ENCODE measurements at places on chromosomes 2 and 18.

DNA sequence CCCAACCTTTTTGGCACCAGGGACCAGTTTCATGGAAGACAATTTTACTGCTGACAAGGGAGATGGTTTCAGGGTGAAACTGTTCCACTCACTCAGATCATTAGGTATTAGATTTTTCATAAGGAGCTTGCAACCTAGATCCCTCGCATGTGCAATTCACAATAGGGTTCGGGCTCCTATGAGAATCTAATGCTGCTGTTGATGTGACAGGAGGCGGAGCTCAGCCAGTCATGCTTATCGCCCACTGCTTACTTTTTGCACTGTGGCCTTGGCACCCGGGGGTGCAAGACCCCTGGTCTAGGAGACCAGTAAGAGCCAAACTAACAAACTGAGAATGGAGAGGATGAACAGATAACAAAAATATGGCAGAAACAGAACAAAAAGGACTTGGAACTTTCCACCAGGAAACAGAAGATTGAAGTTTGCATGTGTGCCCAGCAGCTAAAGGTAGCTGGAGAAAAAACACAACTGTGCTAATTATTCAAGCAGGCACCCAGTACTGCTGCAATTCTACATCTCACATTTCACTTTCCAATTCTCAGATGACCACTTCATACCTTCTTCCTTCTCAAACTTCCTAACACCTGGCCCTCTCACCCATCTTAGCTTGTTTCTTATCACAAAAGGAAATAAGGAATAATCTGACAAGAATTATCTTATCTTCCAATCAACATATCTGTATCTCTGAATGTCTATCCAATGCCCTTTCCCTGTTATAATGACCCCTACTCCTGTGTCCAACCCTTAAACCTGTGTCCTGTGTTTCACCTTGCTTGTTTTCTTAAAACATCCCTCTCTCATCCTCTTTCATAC, 24.8 kb downstream of the SP3 start:
- DNase-seq, result no peak

- no peak for DNase-seq
Observed at GRCh38 chr2:237042101-237042500, 43.6 kb upstream of the COPS8 start.

DNA sequence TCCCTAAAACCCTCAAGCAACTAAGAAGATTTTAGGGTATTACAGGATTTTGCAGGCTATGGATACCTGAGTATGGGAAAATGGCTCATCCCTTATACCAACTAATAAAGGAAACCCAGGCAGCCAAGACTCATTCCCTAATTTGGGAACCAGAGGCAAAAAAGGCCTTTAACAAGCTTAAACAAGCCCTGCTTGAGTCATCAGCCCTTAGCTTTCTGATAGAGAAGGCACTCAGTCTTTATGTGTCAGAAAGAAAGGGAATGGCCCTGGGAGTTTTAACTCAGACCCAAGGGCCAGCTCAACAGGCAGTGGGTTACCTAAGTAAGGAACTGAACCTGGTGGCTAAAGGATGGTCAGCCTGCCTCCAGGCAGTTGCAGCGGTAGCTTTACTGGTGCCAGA, 96.9 kb upstream of the RMP24 start:
- DNase-seq, result no peak

GRCh38 chr2:33287507-33288005, 188.9 kb upstream of the RASGRP3 start:
- no peak for DNase-seq

DNA sequence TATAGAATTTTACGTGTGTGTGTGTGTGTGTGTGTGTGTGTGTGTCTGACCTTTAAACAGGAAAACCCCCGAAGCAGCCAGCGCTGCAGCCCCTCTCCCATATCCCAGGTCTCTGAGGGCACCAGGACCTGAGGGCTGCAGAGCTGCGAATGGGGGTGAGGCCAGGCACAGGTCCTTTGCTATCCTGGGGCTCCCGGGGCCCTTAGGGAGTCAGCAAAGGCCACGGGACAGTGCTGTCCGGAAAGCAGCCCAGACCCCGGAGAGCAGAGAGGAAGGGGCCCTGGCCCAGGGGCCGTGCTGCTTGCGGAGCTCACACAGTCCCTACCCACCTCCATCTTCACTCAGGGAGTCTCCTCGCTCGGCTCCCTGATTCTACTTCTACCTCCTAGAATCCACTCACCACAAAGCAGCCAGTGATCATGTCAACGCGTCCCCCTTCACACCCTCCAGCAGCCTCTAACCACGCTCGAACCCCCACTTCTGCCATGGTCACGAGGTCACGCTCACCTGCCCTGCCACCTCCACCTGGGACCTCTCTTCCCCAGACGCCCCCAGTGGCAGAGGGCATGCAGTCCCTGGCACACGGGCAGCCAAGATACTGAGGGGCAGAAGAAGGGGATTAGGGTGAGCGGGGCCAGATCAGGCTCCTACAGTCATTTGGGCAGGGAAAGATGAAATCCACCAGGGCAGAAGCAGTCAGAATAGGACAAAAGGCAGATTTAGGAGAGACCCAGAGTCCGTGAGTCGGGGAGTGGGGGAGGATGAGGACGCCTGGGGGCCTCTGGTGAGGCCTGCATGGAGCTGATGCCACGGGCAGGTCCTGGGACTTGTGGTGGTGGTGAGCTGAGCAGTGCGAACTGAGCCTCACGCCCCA, 86.7 kb downstream of the USP40 start:
- DNase-seq, result no peak

- no peak for DNase-seq
Observed at GRCh38 chr18:51630706-51631105, 433.2 kb upstream of the MEX3C start.

DNA sequence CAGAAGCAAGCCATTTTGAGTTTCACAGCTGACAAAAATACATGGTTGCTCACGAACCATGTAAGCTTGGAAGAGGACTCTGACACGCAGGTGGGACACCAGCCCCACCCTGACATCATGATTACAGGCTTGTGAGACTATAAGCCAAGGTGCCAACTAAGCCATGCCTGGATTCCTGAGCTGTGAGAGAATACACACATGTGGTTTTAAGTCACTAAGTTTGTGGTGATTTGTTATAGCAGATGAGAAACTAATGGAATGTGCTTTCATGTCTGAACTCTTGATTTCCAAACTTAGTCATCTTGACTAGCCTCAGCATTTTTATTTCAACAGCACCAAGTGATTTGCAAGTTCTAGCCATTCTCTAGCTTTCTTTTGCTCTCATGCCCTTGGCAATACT, 676.1 kb upstream of the CELF4 start:
- DNase-seq, result no peak

Data from CD4-positive, alpha-beta T cell treated with Interleukin-21 for 1 hour (primary cell).